ENCODE measurements at places on chromosomes 7 and 10.

GRCh38 chr7:99720800-99721595, 14.0 kb downstream of the CYP3A7 start:
- DNase-seq: no peak

- DNase-seq: no peak
Measured at GRCh38 chr10:123394382-123394781, 240.2 kb downstream of the BUB3 start.

DNA sequence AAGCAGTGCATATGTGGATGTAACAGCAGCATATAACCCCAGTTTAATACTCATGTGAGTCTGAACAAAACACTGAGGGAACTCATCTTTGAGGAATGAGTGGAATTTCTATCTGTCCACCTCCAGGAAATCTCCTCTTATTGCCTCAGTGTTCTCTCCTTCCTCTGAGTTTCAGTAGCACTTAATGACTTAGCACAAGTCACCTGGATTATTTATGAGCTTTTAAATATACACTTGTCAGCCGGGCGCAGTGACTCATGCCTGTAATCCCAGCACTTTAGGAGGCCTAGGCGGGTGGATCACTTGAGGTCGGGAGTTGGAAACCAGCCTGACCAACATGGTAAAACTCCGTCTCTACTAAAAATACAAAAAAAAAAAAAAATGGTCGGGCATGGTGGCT, 4.3 kb downstream of the LRRC20 start:
- DNase-seq: no peak

DNA sequence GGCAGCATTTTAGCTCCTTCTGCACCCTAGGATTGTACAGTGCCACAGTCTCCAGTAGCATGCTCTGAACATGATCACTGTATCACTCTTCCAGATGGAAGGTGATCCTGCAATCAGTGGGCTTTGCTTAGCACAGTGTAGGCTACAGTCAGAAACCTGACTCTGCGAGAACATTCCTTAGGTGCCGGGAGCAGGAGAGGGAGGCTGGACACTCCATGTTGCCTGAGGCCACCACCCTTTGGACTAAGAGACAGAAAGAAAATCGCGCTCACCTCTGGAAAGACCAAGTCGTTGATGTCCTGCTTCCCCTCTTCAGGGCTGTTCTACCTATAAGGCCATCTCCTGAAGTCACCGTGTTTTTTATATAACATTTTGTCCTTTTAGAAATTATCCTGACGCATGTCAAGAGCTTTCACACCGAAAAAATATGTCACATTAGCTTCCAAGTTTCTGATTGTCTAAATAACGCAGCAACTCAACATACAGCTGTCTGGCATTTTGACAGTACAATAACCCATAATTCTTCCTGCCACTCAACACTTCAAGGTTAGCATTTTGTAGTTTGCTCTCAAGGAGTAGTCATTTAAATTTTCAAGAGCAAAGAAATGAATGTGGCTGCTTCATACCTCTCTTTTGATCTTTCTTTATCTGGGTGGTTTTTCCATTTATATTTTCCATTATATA, 563.1 kb downstream of the LRMDA start:
- DNase-seq: no peak

DNA sequence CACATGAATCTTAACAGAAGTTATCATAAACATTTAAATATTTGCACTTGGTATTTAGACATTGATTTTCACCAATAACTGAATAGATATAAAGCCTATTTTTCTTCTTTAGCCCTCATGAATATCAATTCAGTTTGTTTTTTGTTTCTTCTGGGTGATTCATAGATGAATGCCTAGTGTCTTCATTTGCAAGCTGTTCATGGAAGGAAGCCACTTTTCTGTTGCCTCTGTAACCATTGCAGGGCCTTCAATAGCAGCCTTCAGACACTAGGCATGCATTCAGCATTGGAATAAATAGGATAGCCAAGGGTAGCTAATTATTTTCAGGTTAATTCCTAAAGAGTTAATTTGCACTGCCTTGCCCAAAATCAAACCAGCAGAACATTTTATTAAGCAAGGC, 375.3 kb downstream of the DPP6 start:
- no peak for DNase-seq

- DNase-seq: no peak
Measured at GRCh38 chr7:146804620-146805019, 688.0 kb downstream of the CNTNAP2 start.

GRCh38 chr7:100983451-100984187, 14.3 kb downstream of the MUC12 start:
- no peak for DNase-seq

GRCh38 chr7:47795631-47796030, 152.6 kb downstream of the PKD1L1 start:
- DNase-seq: no peak

DNA sequence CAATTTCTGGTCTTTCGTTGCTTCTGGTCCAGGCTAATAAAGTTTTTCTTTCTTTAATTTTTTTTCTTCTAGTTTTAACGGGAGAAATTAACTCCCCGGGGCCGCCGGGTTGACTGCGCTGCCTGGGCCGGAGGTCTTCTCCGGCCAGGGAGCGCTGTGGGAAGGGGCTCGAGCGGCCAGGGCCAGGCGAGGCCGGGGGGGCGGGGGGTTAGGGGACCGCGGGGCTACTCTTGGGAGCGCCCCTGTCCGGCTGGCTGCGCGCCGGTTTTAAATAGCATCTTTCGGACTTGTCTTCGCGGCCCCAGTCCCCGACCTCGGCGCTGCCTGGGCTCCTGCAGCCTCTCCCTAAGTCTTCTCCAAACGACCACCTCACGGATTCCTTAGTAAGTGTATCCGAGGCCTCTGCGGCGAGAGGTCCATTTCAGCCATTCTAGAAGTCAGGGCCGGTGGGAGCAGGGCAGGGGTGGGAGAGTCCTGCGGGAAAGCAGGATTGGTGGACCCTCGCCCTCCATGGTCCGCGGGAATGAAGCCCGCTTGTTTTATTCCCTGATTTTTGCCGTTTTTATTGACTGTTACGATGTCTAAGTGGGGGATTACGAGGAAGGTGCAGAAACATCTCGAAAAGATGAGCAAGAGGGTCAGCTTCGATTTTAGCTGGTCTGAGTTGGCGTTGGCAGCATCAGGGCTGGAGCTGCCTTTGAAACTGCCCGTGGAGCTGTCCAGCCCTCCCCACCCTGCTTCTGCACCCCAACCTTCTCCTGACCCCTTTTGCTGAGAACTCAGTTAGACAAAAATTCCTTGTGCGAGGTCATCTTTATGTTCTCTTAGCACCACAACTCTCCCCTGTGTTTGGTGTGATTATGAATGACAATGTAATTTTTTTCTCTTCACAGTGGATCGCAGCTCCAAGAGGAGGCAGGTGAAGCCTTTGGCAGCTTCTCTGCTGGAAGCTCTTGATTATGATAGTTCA, 555 bp downstream of the PHF14 start:
- peak; percentile 32 for DNase-seq

DNA sequence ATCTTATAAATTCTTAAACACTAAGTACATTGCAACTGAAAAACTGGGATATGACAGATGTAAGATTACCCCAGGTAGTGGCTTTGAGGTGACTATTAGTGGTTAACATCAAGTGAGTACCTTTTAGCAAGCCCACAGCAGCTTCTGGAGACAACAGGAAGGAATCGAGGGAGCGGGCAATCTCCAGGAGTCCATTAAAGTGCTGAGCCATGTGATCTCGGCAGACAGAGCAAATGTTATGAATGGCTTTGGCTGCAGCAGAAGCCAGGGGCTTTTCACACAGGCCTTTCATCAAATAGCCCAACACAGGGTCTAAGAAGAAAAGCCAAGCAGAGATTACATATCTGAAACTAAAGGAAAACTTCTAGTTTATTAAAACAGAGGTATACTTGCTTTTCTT, 48.9 kb downstream of the IRF5 start:
- DNase-seq: no peak

All from activated CD8-positive, alpha-beta memory T cell treated with anti-CD3 and anti-CD28 coated beads, Interleukin-2, amount 50 U/mL, for 4 hours (primary cell).